ENCODE measurements at places on chromosomes 12 and 14. TPM values are rescaled to one million over a fixed set of nuclear protein-coding genes. Genes with fewer than 3 reads are reported as not detected.

The TCL1B gene
- total RNA-seq: not detected

The SYT10 gene
- not detected for total RNA-seq

The RCOR1 gene
- total RNA-seq: 25.2 TPM

The GALC gene
- total RNA-seq: 8.7 TPM

The ADAM20 gene
- total RNA-seq: 0.61 TPM

The CLEC4E gene
- total RNA-seq: not detected
